ENCODE measurements at places on chromosomes 12 and 14.
A peak's percentile ranks its signal among the peaks of the same experiment; 100 is the strongest.

DNA sequence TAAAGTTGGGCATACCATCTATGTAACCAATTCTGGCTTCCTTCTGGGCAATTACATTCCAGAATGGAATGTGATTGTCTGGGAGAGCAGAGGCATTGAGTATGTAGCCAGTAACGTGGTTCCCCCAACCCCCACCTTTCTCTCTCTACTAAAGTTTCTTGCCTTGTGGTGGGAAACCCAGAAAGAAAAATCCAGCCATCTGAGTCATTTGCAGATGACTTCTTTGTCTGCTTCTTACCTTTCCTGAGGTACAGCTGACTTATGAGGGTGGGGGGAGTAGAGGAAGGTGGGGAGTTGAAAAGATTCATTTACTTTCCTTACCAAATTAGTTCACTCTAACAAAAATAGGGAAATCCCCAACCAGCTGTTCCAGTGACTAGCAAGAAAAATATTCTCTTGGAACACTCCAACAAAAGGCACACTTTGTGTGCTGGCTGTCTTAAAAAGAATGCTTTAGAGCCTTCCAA, 112.1 kb upstream of the FRMD6 start:
- no peak for DNase-seq

DNA sequence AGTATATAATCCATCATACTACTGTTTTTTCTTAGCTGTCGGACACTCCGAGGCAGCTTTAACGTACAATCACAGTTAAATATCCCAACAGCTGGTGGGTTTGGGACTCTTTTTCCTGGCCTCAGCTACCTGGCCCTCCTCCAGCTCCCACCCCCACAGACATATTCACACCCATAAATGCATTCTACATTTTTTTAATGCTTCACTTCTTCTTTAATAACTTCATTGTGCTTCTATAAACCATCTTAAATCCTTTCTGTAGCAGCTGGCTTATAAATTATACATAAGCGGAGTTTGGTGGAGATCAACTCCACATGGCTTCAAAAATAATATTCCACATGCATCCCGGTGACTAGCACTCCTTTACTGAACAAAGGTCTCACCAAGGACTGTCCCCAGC, 33.3 kb downstream of the TDG start:
- no peak for DNase-seq

DNA sequence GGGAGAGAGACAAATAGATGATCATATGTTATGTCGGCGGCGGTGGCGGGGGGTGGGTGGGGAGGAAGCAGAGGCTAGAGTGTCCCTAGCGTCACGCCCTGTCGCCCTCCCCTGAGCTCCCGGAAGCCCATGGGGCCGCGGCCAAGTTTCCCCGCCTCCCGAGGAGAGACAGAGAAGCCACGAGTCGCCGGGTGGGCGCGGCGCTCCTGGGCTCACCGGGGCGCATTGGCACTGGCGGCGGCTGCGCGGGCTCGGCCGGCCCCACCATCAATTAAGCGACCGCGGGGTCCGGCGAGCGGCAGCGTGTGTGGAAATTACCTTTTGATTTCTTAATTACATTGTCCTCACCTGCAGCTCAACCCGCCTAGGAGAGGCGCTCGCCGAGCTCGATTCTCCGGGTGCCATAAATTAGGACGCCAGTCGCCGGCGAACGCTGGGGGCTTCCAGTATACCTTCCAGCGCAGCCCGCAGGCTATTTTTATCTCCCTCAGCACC, 119.9 kb upstream of the LHX5 start:
- peak; percentile 85 for DNase-seq

DNA sequence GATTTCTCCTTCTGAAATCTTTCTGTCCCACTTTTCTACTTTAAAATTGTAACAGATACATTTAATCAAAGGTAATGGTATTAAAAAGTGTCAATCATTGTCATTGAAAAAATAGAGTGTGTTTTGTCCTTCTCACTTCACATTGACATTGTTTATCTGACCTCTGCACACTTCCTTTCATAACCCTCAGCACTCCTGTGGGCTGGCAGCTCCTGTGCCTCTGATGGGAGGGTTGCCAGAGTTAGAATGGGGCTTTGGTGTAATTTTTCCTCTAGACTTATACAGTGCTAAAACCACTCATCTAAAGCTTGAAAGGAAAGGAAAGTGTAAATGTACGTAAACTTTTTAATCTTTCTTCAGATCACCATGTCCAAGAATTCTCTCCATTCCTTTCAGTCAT, 23.7 kb downstream of the KCNA1 start:
- no peak for DNase-seq

GRCh38 chr12:51399891-51400290, 8.7 kb upstream of the GALNT6 start:
- no peak for DNase-seq

- DNase-seq: no peak
Measured at GRCh38 chr12:98399532-98399931, 115.9 kb upstream of the TMPO start.

GRCh38 chr12:32104572-32105355, 1.9 kb upstream of the BICD1 start:
- no peak for DNase-seq

GRCh38 chr14:47277703-47278102, 397.7 kb downstream of the MDGA2 start:
- DNase-seq: no peak

GRCh38 chr12:103799857-103800771, 40.9 kb downstream of the NT5DC3 start:
- DNase-seq: peak; percentile 82

GRCh38 chr14:106842687-106843086, 1316.3 kb downstream of the TMEM121 start:
- no peak for DNase-seq

- no peak for DNase-seq
Measured at GRCh38 chr12:10867381-10867780, 16.7 kb downstream of the PRH1 start.

GRCh38 chr12:122888232-122888752, 7.6 kb downstream of the VPS37B start:
- DNase-seq: peak; percentile 77

- no peak for DNase-seq
Measured at GRCh38 chr12:111359231-111359913, 9.5 kb downstream of the PHETA1 start.

- no peak for DNase-seq
Measured at GRCh38 chr12:31585271-31585670, 5.7 kb downstream of the DENND5B start.

DNA sequence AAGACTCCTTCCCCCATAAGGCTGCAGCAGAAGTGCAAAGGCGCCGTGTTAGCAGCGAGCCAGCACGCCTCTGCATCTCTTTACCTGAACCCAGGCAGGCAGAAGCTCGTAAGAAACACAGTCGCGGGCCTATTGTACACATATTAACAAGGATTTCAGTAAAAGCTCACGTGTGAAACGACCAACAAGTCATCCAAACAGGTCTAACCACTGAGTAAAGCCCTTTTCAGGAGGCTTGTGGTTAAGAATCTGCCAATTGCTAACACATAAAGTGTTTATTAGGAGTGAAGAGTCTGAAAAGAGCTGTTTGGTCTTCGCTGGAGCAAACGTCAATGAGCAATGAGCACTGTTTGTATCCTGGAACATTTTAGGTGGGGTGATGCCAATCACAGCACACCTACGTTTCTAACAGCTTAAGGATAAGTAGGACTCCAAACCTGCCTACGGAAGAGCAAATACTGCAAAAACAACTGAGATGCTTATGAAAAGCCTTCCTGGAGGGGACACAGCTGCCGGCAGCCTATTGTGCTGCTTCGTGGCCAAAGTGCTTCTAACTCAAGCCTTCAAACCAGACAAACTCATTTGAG, 43.1 kb downstream of the PRKAB1 start:
- DNase-seq: peak; percentile 97

DNA sequence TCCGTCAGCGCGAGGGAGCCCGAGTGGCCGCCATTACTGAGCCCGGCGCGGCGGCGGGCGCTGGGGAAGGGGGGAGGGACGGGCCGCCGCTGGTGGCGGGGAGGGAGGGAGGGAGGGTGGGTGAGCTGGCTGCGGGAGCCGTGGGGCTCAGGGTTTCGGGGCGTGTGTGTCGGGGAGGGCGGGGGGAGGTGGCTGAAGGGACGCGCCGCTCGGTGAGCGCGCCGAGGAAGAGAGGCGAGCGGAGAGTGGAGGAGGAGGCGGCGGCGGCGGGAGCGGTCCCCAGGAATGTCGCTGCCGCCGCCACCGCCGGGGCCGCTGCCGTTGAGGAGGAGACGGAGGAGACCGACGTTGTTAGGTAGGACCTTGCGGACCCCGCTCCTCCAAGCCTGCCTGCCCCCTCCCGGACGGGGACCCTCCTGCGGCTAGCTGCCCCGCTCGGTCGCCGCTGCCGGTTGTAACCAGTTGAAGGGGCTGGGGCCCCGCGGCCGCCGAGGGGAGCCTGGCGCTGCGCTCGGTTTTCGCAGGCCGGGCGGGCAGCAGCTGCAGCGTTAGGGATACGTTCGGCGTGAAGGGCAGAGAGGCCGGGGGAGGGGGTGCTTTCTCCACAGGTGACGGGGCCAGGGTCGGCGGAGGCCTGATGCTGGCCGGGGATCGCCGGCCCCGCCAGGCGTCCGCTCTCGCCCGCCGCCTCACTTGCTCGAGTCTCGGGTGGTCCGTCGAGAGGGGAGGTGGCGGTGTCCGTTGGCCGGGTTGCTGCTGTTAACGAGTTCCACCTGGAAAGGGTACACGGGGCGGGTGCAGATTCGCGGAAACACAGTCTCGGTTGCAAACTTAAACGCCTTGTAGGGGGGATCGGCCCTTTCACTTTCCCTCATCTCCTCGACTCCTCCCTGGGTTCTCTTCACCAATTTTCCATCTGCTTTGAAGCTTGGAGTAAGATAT, at the start of gene ARHGAP5:
TSS of gene ARHGAP5 (plus strand) at position 224 of the 942 bp plus-strand sequence. CDS start 13,366 bp downstream, outside the sequence.
- DNase-seq: peak; percentile 74

- no peak for DNase-seq
Measured at GRCh38 chr14:74514471-74514941, 20.9 kb downstream of the ISCA2 start.

DNA sequence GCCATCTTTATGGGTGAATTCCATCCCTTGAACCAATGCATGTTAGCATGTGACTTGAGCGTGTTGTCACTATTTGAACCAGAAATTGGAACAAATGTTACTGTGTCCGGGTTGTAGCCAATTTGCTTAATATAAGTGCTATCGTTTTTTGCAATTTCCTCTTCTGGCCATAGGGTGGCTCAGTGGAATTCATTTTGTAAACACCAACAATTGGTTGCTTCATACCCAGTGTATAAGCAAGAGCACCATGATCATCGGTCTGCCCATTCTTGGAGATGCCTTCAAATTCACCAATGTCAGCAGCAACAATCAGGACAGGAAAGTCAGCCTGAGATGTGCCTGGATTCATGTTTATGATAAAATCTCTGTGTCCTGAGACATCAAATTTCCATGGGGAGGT, 5.0 kb upstream of the NEDD1 start:
- no peak for DNase-seq

Data from NCI-H510A (cell line).